ENCODE measurements at places on chromosomes 2 and 18. TPM values are rescaled to one million over a fixed set of nuclear protein-coding genes. Genes with fewer than 3 reads are reported as not detected.

LYG1 gene
- 10.8 TPM for polyA plus RNA-seq

CXCR2 gene
- polyA plus RNA-seq, result 0.10 TPM

TLX2 gene
- 3.2 TPM for polyA plus RNA-seq

RGPD8 gene
- polyA plus RNA-seq, result 1.0 TPM

DNA sequence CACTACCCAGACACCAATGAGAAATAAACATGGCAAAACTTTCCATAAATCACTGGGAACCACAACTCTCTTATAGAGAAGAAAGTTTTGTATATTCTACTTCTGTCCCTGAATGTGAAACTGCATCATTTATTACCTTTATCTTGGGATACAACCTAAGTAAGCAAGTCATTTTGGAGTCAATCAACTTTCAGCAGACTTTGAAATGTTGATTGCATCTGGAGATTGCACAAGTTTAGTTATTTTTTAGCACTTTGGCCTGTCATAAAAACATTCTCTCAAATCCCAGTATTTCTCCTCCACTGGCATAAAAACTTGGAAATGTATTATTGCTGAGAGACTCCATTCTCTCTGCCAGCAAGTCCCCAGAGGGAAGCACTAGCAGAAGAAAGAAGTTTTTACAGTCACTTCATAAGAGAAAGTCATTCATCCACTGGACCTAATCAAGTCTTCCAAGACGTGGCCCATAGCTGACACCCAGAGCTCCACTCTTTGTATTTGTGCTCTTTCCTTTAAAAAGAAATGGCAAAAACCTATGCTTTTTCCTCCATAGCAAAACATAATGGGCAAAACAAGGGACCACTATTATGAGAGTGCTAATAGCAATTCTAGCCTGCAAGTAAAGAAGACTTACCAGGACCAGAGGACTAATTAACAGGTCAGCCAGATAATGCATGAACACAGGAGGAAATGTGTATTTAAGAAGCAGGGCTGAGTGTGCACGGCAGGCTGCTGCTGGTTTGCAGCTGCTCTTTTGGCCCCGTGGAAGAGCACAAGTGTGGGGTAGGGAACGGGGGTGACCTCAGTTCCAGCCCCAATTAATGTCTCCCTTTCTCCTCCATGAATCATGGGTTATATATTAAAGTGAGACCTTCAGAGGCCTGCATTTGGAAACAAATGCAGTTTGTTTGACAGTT, 171.5 kb downstream of the INO80D start:
- DNase-seq, result no peak

DNA sequence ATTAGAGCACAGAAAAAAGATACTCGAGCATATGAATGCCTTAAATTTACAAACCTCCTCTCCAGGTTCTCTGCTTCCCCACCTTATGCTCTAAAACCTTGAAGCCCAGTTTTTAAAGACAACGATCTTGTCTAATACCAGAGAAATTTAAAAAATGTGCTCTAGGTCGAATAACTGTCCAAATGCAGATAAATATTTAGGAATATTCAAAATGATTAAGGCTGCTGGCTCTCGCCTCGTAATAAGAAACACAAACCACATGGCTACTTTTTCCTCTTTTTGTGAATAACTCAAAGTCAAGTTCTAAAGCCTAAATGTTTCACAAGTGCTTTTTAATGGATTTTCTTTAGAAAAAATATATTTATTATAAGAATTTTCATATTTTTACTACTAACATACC, 101.3 kb downstream of the SATB2 start:
- DNase-seq, result no peak

GRCh38 chr2:7119132-7119835, 202.1 kb downstream of the RNF144A start:
- no peak for DNase-seq

- DNase-seq, result no peak
Observed at GRCh38 chr2:238696331-238696730, 151.6 kb upstream of the TWIST2 start.

GRCh38 chr2:152627351-152627957, 89.8 kb downstream of the PRPF40A start:
- no peak for DNase-seq

- no peak for DNase-seq
Observed at GRCh38 chr2:2747797-2748301, 416.8 kb upstream of the MYT1L start.

DNA sequence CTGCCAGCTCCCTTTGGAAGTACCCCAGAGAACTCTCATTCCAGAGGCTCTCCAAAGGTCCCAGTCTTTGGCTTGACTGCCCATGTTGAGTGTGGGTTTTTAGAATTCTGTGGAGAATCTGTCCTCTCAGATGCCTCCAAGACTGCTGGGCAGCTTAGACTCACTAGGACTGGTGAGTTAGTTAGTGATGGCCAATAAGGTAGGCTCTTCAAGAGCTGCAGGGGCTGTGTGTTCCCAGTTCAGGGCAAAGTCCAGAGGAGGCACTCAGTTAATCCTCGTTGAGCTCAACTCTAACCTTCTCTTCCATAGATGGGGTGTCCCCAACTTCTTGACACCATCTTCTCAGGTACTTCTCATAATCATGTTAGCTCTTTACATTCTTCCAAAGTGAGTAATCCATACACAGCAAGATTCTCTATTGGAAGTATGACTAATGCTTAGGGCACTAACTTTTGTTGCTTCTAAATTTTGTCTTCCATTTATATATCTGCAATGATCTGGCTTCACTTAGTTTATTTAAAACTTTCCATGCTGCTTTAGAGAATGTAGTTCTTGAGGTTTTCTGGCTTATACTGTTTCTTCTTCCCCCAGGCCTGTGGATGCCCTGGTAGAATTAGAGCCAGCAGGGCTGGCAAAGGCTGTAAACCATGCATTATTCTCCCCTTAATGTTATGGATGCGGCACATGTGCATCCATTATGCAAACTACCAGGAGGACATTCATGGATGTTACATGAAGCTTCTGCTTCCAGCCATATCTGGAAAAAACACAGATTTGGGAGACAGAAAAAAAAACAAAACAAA, 88.9 kb downstream of the POLE4 start:
- DNase-seq, result no peak

- no peak for DNase-seq
Observed at GRCh38 chr2:113079131-113079530, 11.4 kb downstream of the IL1F10 start.

DNA sequence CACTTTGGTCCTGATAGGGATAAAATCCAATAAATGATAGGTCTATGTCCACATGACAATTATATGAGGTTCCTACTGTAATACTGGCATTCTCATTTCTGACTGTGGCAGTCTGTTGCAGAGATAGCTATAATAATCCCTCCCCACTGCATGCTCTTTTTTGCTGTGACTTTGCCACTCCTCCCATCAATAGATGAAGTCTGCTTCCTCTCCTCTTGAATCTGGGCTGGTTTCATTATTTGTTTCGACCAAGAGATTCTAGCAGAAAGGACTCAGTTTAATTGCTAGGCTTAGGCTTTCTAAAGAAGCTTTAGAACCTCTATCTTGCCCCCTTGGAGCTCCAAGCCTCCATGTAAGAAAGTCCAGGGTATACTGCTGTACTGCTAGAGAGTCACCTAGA, 23.3 kb upstream of the CREB1 start:
- no peak for DNase-seq

DNA sequence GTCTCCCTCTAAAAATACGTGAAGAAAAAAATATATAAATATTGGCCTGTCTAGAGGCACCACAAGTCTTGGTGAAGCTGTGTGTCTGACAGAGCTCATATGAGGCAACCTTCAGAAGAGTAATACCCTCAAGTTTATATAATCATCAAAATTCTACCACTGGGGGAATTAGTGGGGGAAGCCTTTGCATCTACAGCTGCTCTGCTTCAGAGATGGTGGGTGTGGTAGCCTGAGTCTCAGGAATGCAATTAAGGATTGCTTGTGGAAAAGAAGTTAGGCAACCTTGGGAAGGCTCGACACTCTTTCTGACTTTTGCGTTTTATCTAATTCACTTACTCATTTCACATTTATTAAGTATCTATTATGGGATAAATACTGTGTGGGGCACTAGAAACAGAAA, 17.4 kb downstream of the TPGS2 start:
- no peak for DNase-seq
